Stimulated activated CD8-positive, alpha-beta memory T cell treated with anti-CD3 and anti-CD28 coated beads, Interleukin-15, amount 100 ng/mL, for 1 hour (primary cell): ENCODE measurements at places on chromosomes 12 and 14.

DNA sequence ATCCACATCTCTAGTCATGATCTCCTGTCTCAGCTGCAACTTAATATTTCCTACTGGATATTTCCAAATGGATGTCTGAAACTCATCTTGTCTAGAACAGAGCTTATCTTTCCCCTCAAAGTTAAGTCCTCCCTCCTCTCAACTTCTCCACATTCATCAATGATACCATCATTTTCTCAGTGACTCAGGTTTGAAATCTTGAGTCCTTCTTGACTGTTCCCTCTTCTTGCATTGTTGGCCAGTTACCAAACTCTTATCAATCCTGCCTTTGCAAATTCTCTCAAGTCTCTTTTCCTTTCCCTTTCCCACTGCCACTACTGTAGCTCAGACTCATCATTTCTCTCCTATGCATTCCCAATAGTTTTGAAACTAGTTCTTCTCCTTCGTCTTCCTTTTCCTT is 14.3 kb upstream of the CHURC1 start:
- no peak for DNase-seq

GRCh38 chr12:46209914-46210872 is 58.6 kb downstream of the SLC38A1 start:
- DNase-seq: no peak

GRCh38 chr12:42510823-42511222 is 78.7 kb downstream of the PRICKLE1 start:
- DNase-seq: no peak

DNA sequence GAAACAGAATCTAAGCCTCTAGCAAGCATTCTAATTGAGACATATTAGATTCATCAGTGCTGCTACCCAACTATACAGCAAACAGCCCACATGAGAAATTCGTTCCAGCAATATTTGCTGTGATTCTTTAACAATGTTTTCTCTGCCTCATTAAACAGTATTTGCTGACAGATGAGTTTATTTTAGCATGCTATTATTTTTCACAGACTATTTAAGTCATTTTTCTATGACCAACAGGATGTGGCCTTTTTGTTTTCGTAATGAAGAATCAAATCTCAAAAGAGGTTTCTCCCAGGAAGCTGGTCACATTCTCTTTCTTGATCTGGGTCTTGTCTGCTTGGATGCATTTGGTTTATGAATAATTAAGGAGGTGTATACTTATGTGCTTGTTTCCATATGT is 23.2 kb upstream of the SERPINA12 start:
- DNase-seq: no peak

DNA sequence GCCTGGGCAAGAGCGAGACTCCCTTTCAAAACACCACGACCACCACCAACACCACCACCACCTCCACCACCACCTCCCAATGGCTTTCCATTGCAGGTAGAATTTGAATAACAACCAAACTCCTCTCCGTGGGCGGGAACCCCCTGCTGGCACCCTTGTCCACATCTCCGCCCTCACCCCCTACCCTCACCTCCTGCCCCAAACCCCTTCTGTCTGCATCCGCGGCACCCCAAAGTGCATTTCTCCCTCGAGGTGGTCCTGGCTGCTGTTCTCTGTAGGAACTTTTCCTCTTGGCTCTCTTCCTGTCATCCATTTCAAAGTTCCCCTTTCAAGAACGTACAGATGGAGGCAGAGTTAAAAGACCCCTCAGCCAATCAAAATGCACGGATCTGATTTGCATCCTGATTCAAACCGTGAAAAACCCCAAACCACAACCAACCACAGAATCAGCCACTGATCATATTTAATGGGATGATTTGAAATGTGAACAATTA is 3.8 kb downstream of the SDSL start:
- no peak for DNase-seq

- no peak for DNase-seq
Observed at GRCh38 chr12:116169071-116169470, 108.4 kb downstream of the MED13L start.

DNA sequence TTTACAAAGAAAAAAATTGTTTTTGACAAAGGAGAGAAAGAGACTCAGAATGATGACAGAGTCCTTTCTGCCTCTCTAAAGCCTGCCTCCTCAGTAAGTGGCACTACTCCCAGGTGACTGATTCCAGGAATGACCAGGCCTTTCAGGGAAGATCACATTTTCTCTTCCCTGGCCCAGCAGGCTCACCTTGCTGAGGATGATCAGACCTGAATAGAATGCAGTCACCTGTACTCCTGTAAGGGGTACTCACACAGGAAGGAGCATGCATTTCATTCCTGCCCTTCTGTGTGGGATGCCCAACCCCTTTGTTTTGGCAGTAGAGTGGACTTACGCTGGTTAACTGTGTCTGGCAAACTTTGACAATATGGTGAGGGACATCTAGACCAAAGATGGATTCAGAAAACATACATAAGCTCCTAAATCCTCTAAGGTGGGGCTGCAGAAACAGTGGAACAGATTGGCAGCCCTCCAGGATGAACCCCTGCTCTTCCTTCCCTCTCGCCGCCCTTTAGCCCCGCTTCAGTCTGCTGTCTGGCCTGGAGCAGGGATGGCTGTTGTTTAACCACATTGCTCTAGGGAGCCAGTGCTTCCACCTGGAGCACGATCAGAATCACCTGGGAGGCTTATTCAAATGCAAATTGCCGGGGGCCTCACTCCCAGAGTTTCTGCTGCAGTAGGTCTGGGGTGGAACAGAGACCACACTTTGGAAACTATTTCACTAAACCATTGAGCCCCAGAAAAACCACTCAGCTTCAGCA is 29.8 kb downstream of the ERG28 start:
- no peak for DNase-seq

DNA sequence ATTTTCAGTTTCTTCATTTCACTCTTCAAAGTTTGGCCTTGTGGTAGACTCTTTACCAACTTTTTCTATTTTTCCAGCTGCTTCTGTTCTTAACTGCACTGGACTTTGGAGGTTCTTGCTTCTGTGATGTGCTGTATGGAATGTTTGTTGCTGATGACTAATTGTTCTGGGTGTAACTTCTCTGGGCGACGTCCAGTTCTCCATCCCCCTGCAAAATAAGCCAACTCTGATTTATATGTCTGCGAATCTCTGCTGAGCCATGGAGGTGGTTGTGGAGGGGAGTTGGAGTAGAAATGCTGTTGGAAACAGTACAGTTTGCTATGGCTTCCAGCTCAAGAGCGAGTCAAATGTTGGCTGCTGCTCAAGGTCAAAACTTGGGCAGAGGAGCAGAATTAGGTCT is 113.9 kb upstream of the DYRK2 start:
- DNase-seq: no peak

DNA sequence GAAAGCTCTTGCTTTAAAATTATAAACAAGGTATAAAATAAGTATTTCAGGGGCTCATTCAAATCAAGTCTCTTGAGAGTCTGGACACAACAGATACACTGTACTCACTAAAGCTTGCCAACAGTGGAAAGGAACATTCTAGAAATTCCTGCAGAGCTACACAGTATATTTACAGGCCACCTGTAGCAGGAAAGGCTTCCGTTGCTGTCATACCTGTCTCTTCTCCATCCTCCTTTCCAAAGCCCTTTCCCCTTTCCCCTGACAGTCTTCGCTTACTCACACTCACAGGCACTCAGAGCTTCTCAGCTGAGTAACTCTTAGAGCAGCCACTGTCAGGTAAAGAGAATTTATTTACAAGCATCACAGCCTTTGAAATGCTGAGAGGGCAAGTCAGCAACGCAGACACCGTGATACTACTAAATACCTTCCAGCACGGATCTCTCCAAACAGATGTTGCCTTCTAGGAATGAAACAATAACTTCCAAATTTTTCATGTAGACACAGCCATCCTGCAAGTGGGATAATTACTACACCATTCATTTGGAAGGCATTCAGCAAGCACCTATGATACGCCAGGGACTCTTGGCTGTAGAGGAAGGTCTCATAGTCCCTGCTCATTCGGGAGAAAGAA is 167.9 kb downstream of the FOXN3 start:
- no peak for DNase-seq
